Hippocampal formation (tissue), 2 donors: ENCODE measurements at places on chromosomes 13 and 19.

- no peak for DNase-seq
Measured at GRCh38 chr19:47505506-47505905, 9.4 kb downstream of the NAPA start.

DNA sequence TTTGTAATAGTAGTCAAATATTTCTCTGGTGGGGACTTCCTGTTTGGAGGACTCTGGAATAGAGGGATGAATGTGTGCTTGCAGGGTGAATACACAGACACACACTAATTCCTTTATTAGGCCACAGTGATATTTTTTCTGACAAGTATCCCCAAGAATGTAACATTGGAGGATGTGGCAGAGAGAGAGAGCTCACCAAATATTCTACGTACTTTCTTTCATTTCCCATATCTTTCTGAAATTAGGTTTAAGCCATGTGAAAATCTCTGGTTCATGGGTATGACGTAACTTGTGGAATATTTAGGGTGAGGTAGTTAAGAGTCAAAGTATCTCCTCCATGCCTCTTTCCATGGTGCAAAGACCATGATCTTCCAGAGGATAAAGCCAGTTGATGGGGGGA lies 463.4 kb downstream of the DIAPH3 start:
- no peak for DNase-seq

DNA sequence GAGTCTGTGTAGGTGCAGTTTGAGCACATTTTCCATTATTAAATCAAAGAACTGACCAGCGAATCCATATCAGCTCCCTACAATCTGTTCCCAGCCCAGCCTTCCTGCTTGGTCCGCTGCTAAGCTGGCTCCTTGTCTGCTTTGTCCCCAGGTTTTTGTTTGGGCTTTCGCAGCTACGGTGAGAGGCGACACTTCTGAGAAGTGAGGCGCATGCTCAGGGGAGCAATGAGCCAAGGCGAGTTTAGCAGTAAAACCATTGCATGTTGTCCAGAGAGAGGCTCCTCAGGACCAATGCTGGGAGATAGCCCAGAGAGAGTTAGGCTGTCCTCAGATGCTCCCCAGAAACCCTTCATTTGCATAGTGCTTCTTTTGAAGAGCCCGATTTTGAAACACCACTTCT lies 162.0 kb downstream of the ITGBL1 start:
- no peak for DNase-seq

DNA sequence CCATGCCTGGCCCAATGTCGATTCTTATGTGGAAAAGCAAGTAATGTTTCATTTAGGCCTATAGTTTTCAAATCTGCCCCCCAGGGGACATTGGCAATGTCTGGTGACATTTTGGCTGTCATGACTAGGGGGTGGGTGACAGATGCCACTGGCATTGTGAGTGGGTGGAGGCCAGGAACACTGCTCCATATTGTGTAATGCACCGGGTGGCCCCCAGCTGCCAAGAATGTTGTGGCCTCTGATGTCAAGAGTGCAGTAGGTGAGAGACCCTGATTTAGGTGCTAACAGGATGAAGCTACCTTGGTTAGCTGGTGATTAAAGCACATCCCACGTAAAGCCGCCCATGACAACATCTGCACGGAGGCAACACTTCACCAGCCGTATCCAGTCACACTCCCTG lies 10.8 kb downstream of the C19orf44 start:
- DNase-seq: no peak

- DNase-seq: no peak
Measured at GRCh38 chr13:74210693-74211393, 76.6 kb upstream of the KLF12 start.

GRCh38 chr13:51112771-51113170 lies 1.7 kb upstream of the C13orf42 start:
- no peak for DNase-seq
